ENCODE measurements at places on chromosomes 3 and 15.

DNA sequence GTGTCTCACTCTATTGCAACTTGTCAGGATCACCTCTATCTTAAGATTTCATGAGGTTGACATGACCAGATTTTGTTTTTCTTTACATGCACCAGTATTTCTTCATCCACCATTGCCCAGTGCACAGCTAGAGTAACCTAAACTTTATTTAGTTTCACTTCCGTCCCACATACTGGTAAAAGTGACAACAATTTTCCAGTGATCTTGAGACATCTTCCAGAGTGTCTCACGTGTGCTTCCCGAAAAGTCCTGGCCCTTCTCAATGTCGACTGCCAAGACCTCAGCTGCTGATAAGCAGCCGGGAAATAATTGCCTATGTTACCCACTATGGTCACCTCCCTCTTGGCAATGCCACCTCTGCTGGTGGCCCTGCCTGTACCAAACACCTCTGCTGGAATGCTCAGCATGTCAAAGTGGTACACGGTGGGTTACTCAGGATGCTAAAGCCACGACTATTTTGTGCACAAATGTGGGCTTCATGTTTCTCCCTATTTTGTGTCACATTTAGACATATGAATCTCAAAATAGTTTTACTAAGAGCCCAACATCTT lies 379.7 kb upstream of the TGFBR2 start:
- DNase-seq: no peak

DNA sequence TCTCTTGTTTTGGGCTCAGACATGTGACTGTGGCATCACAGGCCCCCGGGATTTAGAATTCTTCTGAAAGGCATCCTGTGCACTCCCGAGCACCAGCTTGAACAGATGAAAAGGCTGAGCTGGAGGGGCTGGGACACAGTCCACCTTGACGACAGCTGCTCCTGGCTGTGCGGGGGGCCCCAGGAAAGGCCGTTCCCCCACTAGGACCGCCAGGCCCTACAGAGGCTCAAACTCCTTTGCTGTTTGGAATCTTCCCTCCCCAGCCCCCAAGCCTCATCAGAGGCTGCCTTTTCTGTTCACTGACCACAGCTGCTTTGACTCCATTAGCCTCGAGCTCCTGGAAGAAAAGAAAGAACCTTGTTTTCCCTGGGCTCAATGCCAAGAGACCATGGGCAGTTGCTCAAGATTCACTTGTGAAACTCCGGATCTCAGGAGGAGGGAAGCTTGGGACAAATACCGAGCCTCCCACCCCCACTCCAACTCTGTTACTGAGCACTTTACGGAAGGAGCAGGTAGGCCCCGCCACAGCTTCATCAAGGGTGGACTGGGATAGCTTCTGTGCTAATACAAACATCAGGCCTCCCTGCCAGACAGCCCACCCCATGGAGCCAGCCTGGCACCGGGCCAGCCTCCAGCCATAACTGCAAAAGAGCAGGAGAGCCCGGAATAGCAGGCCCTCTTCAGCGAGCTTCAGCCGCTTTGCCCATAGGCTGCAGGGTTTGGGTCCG lies 15.7 kb downstream of the CIDEC start:
- DNase-seq: no peak

DNA sequence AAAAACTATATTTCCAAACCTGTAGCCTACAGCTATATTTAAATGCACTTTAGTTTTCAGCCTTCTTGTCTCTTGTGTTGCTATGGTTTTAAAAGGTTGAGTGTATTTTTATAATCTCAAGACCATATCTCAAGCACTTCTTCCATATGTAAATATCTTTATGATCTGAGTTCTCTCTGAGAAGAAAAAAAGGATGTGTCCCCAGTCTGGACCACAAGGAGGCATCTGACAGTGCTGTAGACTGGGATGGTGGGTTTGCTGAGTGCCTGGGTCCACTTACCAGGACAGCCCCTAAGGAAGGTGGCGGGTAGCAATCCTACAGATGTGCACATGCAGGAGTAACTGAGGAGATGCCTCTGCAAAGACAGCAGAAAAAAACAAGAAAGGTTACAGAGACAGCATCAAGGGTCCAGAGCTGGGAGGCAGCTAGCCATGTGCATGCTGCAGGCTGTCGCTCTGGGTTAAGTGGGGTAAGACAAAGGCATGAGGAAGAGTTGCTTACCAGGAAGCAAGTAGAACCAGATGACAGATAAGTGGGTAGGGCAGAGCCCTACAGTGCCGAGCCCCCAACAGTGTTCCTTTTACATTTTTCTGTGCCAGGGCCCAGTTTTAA lies 70.6 kb upstream of the SNRK start:
- no peak for DNase-seq

DNA sequence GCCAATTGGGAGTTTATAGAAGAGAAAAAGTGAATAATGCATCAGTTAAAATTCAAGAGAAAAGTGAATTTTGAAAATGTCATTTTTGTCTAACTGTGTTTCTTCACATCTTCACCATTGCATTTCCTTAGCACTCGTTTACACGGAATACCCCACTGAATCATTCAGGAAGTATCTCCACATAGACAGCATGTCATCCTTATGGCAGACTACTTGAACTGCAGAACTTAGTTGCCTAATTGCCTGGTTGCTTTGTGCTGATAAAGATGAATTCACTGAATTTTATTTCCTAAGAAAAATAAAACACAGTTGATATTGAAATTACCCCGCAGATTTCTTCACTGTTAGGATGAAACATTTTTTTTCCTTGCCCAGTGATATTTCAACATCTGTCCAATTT lies 627.1 kb downstream of the ROBO1 start:
- DNase-seq: no peak

DNA sequence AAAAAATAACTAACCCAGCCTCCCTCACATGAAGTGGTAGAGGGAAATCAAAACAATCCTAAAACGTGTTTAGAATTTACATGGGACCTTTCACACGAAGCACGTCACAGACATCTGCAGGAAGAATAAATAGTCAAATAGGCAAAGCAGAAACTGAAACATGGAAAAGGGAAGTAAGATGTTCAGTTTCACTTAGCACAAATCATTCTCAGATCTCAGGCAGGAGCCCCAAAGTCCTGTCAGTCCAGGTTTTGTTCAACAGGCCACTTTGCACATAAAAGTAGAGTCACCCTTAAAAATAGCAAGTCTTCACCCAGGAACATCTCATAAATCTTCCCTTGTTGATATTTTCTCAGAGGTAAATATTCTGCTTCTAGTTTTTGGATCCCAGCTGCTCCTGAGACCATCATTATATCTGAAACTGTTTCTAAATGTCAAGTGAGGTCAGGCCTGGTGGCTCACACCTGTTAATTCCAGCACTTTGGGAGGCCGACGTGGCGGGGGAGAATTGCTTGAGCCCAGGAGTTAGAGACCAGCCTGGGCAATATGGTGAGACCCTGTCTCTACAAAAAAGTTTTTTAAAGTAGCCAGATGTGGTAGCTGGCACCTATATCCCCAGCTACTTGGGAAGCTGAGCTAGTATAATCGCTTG lies 1.9 kb downstream of the RUBCN start:
- no peak for DNase-seq

Data from activated CD8-positive, alpha-beta T cell treated with anti-CD3 and anti-CD28 coated beads for 36 hours (primary cell).